ENCODE measurements at places on chromosomes 12 and 14.

GRCh38 chr14:68283378-68284123 lies 464.0 kb downstream of the RAD51B start:
- peak overlapping the region; percentile 73 for H3K4me3 ChIP-seq
- H3K4me1 ChIP-seq = peaks cover 37% of the 10 kb centered on the region
- H3K27ac ChIP-seq = peak overlapping the region; percentile 90
- no peaks in the 10 kb centered on the region for H3K27me3 ChIP-seq

DNA sequence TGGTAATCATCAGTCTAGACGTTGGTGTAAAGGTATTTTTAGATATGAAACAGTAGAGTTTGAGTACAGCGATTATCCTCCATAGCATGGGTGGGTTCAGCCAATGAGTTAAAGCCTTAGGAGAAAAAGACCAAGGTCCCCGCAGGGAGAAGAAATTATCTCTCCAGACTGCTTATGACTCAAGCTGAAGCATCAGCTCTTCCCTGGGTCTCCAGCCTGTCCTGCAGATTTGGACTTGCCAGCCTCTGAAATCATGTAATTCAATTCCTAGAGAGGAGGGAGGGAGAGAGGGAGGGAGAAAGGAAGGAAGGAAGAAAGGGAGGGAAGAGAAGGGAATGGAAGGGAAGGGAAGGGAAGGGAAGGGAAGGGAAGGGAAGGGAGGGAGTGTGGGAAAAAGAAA lies 12.0 kb upstream of the DTX1 start:
- DNase-seq = no peak
- H3K36me3 ChIP-seq = peaks cover 3% of the 10 kb centered on the region
- no peaks in the 10 kb centered on the region for H3K4me1 ChIP-seq
- H3K4me3 ChIP-seq = no peak overlapping the region

DNA sequence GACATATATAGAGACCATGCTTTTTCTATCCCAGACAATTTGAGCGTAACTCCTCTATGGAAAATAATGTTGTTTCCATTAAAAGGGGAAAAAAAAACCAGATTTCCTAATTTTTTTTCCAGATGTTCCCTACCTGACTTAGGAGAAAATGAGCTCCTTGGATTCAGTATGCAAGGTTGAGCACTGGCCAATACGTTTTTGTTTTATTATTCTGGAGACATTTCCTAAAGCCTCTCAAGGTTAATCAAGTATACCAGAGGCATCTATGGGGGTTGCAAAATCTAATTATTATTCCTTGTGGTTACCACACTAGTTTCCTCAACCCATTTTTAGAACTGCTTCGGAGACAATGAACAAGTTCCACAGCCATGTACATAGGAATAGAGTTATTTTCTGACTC lies 291.3 kb downstream of the SLC16A7 start:
- no peak overlapping the region for H3K27ac ChIP-seq
- H3K4me3 ChIP-seq = no peak overlapping the region

DNA sequence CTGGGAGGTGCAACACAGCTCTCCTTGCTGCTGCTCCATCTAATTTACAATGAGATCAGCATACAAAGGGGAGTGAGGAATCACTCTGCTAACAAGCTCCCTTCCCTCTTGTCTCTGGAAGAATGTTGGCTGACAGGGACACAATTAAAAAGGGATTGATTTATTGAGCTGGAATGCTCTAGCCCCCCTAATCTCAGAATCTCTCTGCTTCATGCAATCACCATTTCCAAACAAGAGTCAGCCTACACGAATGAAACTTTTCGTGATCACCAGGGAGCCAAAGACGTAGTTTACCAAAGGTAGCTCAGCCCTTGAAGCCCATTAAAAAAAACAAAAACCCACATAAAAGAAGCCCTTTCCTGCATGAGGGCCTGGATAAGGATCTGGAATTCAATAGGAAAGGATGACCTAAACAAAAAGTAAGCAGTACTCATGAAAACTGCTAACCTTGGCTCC lies 223.8 kb downstream of the C12orf75 start:
- H3K36me3 ChIP-seq = no peaks in the 10 kb centered on the region
- H3K4me1 ChIP-seq = no peaks in the 10 kb centered on the region
- H3K27me3 ChIP-seq = peaks cover 6% of the 10 kb centered on the region
- no peak for DNase-seq

DNA sequence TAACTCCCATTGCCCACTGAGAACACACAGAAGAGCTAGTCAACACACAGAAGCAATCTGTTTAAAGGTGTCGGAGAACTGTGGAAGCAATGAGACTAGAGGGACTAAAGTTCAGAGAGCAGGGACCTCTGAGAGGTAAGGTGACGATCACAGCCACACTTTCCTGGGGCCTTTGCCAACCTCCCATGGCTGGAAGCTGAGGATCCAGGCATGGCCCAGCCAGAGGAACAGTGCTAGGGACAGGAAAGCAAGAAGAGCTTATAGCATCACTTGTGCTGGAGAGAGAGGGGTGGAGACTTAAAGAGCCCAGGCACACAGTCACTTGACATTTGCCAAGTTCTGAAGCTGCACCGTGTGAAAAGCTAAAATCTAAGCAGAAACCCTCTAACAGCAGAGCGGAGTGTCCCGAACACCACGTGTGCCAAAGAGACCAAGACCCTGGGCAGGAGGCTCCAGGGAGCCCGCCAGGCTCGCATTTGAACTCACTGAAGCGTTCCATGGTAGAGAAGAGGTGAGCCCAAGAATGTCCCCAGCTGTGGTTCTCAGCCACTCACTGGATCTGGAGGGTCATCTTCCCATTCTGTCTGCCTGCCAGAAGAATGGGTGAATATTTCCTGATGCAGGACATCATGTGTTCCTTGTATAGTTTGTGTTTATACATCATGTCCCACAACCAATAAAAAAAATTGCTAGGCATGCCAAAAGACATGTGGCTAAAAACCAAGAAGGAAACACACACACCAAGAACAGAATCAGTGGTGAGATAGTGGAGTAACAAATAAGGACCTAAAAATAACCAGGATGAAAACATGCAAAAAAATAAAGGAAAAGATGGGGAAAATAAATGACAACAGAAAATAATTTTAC lies 174.0 kb upstream of the C14orf180 start:
- no peaks in the 10 kb centered on the region for H3K4me1 ChIP-seq
- H3K36me3 ChIP-seq = no peaks in the 10 kb centered on the region
- H3K4me3 ChIP-seq = no peak overlapping the region
- peaks cover 26% of the 10 kb centered on the region for H3K27me3 ChIP-seq

GRCh38 chr12:31868965-31869364 lies 90.2 kb upstream of the RESF1 start:
- DNase-seq = no peak
- H3K27me3 ChIP-seq = no peaks in the 10 kb centered on the region
- no peak overlapping the region for H3K4me3 ChIP-seq
- no peaks in the 10 kb centered on the region for H3K36me3 ChIP-seq

GRCh38 chr12:27338473-27338872 lies 5.8 kb downstream of the BMAL2 start:
- no peak overlapping the region for H3K4me3 ChIP-seq
- peaks cover 5% of the 10 kb centered on the region for H3K4me1 ChIP-seq
- no peak overlapping the region for H3K27ac ChIP-seq
- H3K27me3 ChIP-seq = peaks cover 35% of the 10 kb centered on the region

DNA sequence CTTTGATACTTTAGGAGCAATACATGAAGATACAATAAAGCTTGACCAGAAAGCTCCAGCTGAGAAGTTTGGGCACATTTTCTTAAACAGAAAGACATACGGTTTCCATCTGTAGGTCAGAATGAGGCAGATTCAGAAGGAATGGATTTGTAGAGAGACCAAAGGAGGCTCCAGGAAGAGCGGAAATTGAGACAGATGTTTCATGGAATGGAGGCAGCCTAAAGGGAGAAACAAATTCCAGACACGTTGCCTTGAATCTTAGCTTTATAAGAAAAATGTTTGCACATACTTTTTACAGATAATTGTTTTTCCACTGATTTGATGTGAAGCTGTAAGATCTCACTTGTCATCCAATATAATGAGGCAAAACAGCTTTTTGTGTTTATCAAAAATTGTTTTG lies 24.8 kb downstream of the EPYC start:
- no peaks in the 10 kb centered on the region for H3K36me3 ChIP-seq
- H3K27ac ChIP-seq = no peak overlapping the region
- H3K4me3 ChIP-seq = no peak overlapping the region
- no peak for DNase-seq
- H3K27me3 ChIP-seq = peaks cover 15% of the 10 kb centered on the region

- peaks cover 82% of the 10 kb centered on the region for H3K27me3 ChIP-seq
- no peak overlapping the region for H3K4me3 ChIP-seq
- H3K36me3 ChIP-seq = no peaks in the 10 kb centered on the region
- H3K27ac ChIP-seq = no peak overlapping the region
- H3K4me1 ChIP-seq = no peaks in the 10 kb centered on the region
Measured at GRCh38 chr14:95664066-95664465, 22.2 kb upstream of the TCL1B start.

DNA sequence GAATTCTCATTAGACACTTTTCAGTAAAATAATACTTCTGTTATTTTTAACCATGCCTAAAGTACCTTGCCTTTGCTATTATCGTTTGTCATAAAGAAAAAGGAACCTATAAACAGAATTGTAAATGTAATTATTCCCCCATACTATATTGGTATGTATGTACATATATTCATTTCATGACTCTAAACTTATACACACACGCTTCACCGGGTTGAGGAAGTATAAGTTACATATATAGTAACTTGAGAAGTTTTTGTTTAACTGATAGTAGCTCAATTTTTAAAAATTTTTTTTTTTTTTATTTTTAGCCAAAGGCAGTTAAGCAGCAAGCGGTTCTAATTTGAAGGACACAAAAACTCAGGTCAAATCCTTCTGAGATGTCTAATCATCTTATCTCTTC lies 107.6 kb downstream of the PLEKHG7 start:
- H3K27me3 ChIP-seq = no peaks in the 10 kb centered on the region
- no peak overlapping the region for H3K27ac ChIP-seq
- DNase-seq = no peak

GRCh38 chr12:41473441-41473840 lies 285.3 kb downstream of the PDZRN4 start:
- H3K4me3 ChIP-seq = no peak overlapping the region
- H3K27me3 ChIP-seq = no peaks in the 10 kb centered on the region
- H3K36me3 ChIP-seq = no peaks in the 10 kb centered on the region

DNA sequence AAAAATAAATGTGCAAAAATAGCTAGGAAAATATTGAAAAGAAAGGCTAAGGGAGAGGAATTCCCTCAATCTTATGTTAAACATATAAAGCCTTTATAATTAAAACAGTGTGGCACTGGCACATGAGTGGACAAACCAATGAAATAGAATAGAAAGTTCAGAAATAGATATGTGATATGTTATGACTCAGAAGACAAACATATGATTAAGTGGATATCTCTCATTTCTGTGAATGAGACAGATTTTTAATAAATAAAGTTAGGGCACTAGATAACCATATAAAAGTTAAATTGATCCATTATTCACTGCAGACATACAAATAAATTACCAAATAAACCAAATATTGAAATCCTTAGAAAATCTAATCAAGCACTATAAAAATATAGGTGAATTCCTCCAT lies 73.0 kb downstream of the ALG10B start:
- DNase-seq = no peak
- H3K27me3 ChIP-seq = no peaks in the 10 kb centered on the region
- H3K4me3 ChIP-seq = no peak overlapping the region
- no peak overlapping the region for H3K27ac ChIP-seq
- no peaks in the 10 kb centered on the region for H3K4me1 ChIP-seq

DNA sequence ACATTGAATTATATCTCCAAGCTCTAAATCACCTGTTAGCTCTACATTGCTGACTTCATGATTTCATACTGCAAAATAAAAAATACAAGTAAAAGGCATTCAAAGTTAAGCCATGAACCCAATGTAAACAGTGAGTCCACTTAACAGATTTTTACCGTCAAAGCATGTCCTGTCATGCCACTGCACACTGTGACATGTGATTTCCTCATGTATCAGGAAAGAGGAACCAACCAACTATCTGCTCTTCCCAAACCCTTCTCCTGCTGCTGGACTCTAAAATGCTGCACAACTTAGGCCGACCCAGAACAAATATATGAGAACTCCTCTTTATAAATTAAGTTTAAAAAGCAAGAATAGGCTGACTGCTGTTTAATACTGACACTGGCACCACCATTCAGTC lies 37.5 kb downstream of the TM7SF3 start:
- no peaks in the 10 kb centered on the region for H3K27me3 ChIP-seq
- no peak for DNase-seq
- no peak overlapping the region for H3K4me3 ChIP-seq
- no peak overlapping the region for H3K27ac ChIP-seq
- H3K36me3 ChIP-seq = peaks cover 9% of the 10 kb centered on the region

DNA sequence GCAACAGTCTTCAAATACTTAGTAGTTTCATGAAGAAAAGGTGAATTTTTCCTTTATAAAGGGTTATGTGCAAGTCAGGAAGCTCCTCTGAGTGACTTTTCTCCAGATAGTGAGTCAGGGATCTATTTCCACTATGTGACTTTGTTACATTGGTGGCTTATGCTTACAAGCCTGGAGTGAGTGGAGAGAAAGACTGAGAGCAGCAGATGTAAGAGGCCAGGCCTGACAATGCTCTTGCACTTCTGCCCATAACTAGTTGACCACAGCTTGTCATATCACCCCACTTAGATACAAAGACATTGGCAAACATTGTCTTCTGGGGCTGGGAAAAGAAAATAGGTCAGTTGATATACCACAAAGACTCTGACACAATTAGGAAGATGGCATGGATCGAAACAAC lies 236.5 kb downstream of the PDZRN4 start:
- no peaks in the 10 kb centered on the region for H3K36me3 ChIP-seq
- H3K4me1 ChIP-seq = no peaks in the 10 kb centered on the region
- no peak overlapping the region for H3K4me3 ChIP-seq
- no peak for DNase-seq
- no peak overlapping the region for H3K27ac ChIP-seq

DNA sequence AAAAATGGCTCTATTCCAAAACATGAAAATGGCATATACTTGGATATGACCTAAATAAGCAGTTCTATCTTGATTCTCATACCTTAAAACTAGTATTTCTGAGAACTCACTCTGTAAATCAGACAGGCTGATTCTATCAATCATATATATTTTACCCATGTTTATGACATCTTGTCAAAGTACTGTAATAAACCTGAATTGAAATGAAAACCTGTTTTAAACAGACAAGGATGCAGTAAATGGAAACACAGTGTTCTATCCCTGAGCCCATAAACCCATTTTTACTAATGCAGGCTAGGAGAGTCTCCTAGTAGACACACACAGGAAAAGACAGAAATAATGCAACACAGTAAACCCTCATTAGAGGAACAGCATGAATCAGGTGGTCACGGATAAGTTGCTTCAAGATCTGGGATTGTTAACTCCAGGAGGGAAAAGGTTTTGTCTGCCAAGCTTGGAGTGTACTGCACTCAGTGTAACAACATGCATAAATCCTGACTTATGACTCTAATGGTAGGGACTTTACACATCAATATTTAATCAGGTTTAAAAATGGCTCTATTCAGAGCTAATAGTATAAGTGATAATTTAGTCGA lies 93.6 kb upstream of the CPNE8 start:
- no peak overlapping the region for H3K27ac ChIP-seq
- no peaks in the 10 kb centered on the region for H3K4me1 ChIP-seq
- no peak overlapping the region for H3K4me3 ChIP-seq
- no peaks in the 10 kb centered on the region for H3K36me3 ChIP-seq
- H3K27me3 ChIP-seq = no peaks in the 10 kb centered on the region
- no peak for DNase-seq

Measured in effector memory CD8-positive, alpha-beta T cell (primary cell).